ENCODE measurements at places on chromosomes 12 and 14.

DNA sequence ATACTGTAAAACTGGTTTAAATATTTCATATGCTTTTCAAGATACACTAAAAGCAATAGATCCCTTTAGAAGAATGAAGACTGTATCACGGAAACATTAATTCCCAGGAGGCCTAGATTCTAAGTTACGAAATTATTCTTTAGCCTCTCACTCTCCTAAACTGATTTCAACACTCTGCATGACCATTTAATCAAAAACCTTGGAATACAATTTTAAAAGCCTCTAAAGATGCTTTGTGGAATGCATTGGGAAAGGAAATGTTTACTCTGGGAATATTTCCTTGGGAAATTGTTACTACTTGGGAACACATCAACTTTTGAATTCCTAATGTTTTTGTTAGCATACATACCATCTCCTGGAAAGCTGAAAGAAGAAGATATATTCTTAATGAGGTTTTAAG lies 255.7 kb upstream of the FAR2 start:
- no peak for DNase-seq

- DNase-seq, result no peak
Observed at GRCh38 chr14:56170028-56170427, 51.8 kb downstream of the PELI2 start.

GRCh38 chr12:109387425-109388166 lies 39.9 kb downstream of the MYO1H start:
- DNase-seq, result peak; percentile 44

- peak; percentile 69 for DNase-seq
Observed at GRCh38 chr12:51218607-51219161, 822 bp upstream of the POU6F1 start.

GRCh38 chr14:26124896-26125438 lies 472.9 kb downstream of the NOVA1 start:
- no peak for DNase-seq

GRCh38 chr12:119613319-119613936 lies 19.9 kb downstream of the TMEM233 start:
- DNase-seq, result peak; percentile 53

GRCh38 chr12:43795716-43796280 lies 10.3 kb downstream of the TWF1 start:
- DNase-seq, result peak; percentile 6

DNA sequence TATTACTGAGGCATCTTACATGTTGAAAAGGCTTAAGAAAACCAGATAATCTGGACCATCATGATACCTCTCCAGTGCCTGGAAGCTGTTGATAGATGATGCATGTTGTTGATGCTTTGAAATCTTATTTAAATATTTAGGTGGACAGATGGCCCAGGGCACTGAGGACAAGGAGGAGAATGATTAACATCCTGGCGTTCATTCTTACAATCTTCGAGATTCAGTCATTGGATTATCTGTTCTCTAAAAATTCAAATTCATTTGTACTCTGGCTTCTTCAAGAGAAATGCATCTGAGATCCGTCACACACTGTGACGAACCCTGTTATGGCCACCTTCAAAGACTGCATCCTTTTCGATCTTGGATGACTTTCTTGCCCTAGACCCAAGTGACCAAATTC lies 121.3 kb upstream of the IGF1 start:
- DNase-seq, result no peak

- no peak for DNase-seq
Observed at GRCh38 chr14:92844204-92844603, 50.1 kb downstream of the GOLGA5 start.

All from hepatocyte (in vitro differentiated cells).